ENCODE measurements at places on chromosomes 5 and 9. TPM values are rescaled to one million over a fixed set of nuclear protein-coding genes. Genes with fewer than 3 reads are reported as not detected.

The DCAF10 gene
- 20.8 TPM for total RNA-seq

The IQGAP2 gene
- total RNA-seq = 51.4 TPM

The ACOT12 gene
- total RNA-seq = not detected

The IFNA2 gene
- total RNA-seq = not detected

Measured in smooth muscle cell of the umbilical artery (primary cell).